ENCODE measurements at places on chromosomes 16 and 17.

DNA sequence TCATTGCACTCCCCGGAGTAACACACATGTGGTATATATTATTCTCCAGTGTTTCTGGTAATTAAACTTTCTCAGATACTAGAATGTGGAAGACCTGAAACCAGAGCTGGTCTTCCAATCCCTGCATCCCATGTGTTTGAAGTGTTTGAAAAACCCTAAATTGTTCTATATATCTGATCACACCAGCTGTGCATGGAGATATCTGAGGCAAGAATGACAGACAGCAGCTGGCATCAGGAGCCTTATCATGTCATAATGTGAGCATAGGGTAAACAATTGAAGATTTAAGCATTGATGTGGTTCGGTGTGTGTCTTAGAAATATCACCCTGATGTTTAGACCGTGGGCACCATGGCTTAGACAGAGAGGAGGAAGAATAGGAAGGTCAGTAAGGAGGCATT, 251.0 kb downstream of the CDH11 start:
- DNase-seq, result no peak

DNA sequence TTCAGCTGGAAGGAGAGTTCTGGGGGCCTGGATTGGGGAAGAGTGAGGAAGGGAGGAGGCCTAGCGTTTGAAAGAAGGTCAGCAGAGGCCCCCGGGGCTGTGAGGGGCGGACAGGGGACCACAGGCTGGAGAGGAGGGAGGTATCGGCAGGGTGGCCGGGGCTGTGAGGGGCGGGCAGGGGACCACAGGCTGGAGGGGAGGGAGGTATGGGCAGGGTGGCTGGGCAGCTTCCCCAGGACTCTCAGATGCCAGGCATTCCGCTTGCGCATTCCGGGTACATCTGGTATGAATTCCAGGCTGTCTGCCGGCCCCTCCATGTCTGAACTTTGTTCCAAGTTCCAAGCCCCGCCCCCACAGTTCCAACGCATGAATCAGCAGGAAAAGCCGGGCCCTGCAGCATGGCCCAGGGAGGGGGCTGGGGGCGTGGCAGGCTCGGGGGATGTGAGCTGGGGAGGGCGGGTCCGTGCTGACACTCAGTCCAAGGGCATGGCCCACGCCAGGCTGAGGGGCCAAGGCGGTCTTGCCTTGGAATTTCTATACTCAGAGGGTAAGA, 4.3 kb upstream of the TLCD2 start:
- DNase-seq, result no peak

DNA sequence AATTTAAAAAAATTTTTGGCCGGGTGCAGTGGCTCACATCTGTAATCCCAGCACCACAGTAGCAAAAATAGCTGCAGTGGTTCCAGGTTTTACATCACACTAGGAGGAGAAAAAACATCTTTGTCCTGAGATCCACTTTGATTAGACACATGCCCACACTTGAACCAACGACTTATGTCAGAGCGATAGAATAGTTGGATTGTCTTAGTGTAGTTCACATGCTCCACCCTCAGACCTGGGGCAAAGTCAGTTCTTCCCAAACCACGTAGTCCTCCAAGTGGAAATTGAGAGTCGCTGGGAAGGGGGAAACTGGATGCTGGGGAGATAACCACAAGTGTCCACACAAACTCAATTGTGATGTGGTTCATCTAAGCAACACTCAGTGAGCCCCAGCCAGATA, 11.4 kb upstream of the ITGAM start:
- no peak for DNase-seq

- no peak for DNase-seq
These were observed 35.6 kb downstream of the YPEL2 start for GRCh38 chr17:59366773-59367656.

DNA sequence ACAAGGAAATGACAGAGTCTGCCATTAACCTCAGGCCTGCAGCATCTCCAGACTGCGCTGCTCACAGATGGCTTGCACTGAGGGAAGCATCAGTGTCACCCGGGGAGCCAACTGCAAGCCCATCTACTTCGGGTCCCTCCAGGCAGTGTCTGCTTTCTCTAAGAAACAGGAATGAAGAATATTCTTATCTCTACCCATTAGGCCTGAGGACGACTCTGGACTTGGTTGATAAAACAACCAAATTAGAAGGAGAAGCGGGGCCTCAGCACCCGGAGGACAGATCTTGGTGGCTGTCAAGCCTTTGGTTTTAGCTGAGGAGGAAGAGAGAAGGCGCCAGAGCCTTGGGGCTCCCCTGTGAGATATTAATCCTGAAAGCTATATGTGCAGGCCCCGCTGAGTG, 19.5 kb upstream of the MGAT5B start:
- no peak for DNase-seq
